A172 (cell line): ENCODE measurements at places on chromosomes 11 and 22. TPM values are rescaled to one million over a fixed set of nuclear protein-coding genes. Genes with fewer than 3 reads are reported as not detected.

OR56A1 gene
- total RNA-seq = not detected in 2 replicates

MRGPRE gene
- total RNA-seq = not detected in 2 replicates

ZNF280B gene
- total RNA-seq = 3.0 TPM in 2 replicates

SHANK2 gene
- 0.02 TPM in 2 replicates for total RNA-seq

PLEKHA7 gene
- total RNA-seq = 1.3 and 3.8 TPM in 2 replicates

A4GALT gene
- 1.8 and 3.4 TPM in 2 replicates for total RNA-seq

GTPBP1 gene
- 8.3 and 16.1 TPM in 2 replicates for total RNA-seq

FZD4 gene
- total RNA-seq = 2.0 and 2.8 TPM in 2 replicates

SCGB1D2 gene
- not detected in 2 replicates for total RNA-seq

GPR83 gene
- total RNA-seq = not detected in 2 replicates

KCNJ4 gene
- total RNA-seq = 0.31 TPM in 1 of 2 replicates, not detected in the other

DDX25 gene
- not detected in 2 replicates for total RNA-seq

SNX32 gene
- total RNA-seq = not detected in 2 replicates

TTC36 gene
- not detected in 2 replicates for total RNA-seq

HTR3A gene
- not detected in 2 replicates for total RNA-seq

RAB36 gene
- total RNA-seq = 6.1 and 6.6 TPM in 2 replicates

SLC22A9 gene
- total RNA-seq = not detected in 2 replicates

FEN1 gene
- 131 and 139 TPM in 2 replicates for total RNA-seq

THYN1 gene
- 46.6 and 49.3 TPM in 2 replicates for total RNA-seq

GDPD4 gene
- total RNA-seq = not detected in 2 replicates

BIK gene
- total RNA-seq = 6.3 and 8.6 TPM in 2 replicates

IL17REL gene
- total RNA-seq = not detected in 2 replicates

GRCh38 chr11:66349084-66349386 is 1.6 kb upstream of the B4GAT1 start:
- no peak for DNase-seq

GRCh38 chr11:126101251-126101929 is 38.7 kb upstream of the CDON start:
- DNase-seq = no peak

DNA sequence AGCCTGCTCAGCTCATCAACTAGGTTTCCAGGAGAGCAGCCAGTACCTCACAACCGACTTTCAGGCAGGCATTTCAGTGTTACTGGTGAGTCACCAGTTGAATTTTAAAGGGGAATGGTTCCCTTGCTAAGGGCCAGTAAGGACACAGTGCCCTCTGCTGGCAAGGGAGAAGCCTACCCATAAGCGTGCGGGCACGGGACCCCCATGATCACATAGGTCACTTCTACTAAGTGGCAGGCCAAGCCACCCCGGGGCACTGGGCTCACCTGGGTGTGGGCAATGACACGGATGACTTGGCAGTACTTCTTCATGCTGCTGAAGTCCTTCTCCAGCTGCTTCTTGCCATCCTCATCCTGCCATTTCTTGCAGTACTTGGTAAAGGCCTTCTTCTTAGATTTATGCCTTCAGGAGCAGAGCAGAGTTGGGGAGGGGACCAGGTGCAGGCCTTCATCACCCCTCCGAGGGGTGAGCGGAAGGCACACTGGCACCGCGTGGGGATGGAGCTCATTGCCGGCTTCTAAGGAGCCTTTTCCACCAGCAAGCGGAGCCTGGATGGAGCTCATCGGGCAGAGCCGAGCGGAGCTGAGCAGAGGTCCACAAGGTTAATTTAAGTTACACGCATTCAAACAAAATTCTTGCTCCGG is 2.9 kb downstream of the RPL3 start:
- DNase-seq = peak; percentile 78

- no peak for DNase-seq
These were observed 67.5 kb downstream of the NFAM1 start for GRCh38 chr22:42364604-42365110.

DNA sequence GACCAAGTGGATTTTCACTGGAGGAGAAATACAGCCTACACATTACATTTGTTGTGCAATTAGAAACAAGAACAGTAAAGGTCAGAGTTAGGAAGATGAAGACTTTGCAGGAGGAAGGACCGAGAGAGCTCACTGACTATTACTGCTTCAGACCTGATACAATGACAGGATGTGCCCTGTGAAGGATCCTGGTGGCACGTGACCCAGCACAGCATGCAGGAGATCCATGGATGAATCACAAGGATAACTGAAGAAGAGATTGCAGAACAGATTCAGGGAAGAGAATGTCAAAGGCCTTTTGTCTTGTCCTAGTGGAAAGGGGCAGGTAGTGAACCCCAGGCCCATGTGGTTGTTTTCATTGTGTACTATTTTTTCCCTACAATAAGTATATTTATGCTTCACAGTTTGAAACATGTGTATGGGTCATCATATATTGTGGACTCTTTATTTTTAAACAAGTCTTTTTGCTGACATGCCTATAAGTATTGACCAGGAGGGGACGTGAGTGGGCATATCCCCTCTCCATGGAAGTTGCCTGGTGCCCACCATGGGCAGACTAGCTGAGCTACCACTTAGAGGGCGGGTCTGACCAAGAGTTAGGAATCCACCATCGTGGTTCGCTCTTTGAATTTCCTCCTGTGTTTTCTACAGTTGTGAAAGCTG is 44.3 kb downstream of the RASSF10 start:
- DNase-seq = peak; percentile 22

- no peak for DNase-seq
These were observed 48.7 kb upstream of the LRRC4C start for GRCh38 chr11:41508121-41508520.

DNA sequence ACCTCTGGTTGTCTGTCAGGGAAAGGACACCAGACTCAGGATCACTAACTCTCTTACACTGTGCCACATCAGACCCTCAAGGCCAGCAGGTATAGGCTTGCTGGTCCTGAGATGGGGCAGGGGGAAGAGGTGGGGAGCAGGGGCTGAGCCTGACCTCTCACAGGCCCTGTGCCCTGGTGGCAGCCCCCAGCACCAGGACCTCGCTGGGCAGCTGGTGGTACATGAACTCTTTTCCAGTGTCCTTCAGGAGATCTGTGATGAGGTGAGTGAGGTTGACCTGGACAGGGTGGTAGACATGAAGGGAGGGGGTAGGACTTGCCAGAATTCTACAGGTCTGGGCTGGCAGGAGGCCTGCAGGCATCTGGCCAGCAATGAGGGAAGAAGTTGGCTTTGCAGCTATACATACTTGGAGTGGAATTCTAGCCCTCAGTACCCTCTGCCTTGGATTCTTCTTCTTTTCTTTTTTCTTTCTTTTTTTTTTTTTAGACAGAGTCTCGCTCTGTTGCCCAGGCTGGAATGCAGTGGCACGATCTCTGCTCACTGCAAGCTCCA is 1.4 kb downstream of the NUDT22 start:
- DNase-seq = no peak

GRCh38 chr11:32940865-32941264 is 48.3 kb downstream of the QSER1 start:
- DNase-seq = no peak

- DNase-seq = no peak
These were observed 355.2 kb upstream of the NARS2 start for GRCh38 chr11:78929906-78930220.

DNA sequence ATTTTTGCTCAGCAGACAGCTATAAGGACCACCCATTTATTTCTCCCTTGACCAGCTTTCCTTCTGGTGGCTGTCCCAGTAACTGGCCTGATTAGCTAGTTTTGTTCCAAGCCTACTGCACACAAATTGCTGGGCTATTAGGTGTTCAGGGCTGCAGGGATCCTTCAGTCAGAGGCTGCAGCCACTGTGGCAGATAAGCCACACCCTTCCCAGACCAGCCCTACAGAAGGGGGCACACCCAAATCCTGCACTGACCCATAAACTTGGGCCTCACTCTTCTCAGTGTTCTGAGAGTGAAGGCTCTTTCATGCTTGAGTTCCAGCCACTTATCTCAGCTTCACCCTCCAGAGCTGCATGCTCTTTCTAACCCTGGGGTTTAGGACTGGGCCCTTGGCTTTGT is 200.0 kb downstream of the AASDHPPT start:
- DNase-seq = no peak

DNA sequence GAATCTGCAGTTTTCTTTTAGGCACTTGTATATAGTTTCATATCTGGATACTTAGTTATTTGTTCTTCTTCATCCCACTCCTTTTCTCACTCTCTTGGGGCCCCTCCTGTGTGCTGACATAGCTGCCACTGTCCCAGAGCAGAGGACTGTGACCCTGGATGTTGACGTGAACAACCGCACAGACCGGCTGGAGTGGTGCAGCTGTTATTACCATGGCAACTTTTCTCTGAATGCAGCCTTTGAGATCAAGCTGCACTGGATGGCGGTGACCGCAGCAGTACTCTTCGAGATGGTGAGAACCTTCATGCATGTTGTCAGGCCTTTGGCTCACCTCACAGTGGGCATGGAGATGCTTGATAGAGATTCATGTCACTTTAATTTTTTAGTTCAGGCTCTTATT is 50.9 kb upstream of the YWHAH start:
- DNase-seq = no peak

GRCh38 chr22:49534386-49534785 is 293.3 kb downstream of the BRD1 start:
- no peak for DNase-seq

GRCh38 chr11:80320226-80320625 is 879.4 kb upstream of the TENM4 start:
- DNase-seq = no peak

- DNase-seq = no peak
These were observed 37.7 kb downstream of the DSCAML1 start for GRCh38 chr11:117759305-117759704.

DNA sequence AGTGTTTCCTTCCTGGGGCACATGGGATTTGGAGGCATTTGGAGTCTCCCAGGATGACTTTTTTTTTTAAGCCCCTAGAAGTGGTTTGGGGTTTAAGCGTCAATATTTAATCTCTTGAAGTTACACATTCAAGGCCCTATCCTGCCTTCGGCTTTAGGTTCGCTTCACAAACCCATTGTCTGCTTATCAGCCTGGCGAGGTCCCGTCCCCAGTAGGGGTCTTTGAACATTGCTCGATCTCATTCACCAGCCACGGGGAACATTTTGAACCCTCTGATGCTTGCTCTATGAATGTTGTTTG is 75.9 kb downstream of the KCNQ1 start:
- no peak for DNase-seq

DNA sequence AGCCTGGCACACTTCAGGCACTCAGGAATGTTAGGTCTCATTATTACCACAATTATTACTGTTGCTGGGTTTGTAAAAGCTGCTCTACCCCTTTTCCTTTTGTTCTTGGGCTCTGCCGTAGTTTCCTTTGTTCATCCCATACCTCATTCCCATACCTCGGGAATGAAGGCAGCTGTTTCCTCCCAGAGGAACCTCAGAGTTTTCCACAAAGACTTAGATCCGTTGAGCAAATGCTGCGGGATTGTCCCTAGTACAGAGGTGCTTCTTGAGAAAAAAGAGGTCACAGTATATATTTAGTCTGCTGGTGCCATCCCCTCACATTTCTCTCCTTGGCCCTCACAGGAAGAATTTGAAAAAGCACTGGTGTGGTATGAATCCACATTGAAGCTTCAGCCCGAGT is 134.7 kb downstream of the TTC17 start:
- DNase-seq = no peak

GRCh38 chr11:2586087-2586792 is 113.6 kb downstream of the KCNQ1OT1 start:
- DNase-seq = no peak
